ENCODE measurements at places on chromosomes 12 and 14.

GRCh38 chr14:95514131-95515079 lies 2.0 kb downstream of the SYNE3 start:
- no peak for DNase-seq

- no peak for DNase-seq
Measured at GRCh38 chr14:84527706-84528105, 1002.2 kb upstream of the FLRT2 start.

- no peak for DNase-seq
Measured at GRCh38 chr12:122206976-122207375, 3.5 kb downstream of the B3GNT4 start.

- no peak for DNase-seq
Measured at GRCh38 chr14:81275305-81276072, 54.7 kb upstream of the GTF2A1 start.

GRCh38 chr14:61488417-61489401 lies 167.3 kb downstream of the PRKCH start:
- DNase-seq = no peak

All from Panc1 (cell line).